ENCODE measurements at places on chromosomes 13 and 19. TPM values are rescaled to one million over a fixed set of nuclear protein-coding genes. Genes with fewer than 3 reads are reported as not detected.

Gene CCDC169
- total RNA-seq: 0.48 TPM

Gene R3HDM4
- total RNA-seq: 49.4 TPM

Gene SYNGR4
- total RNA-seq: not detected

Gene TMEM255B
- total RNA-seq: 27.7 TPM

Gene ATP4B
- total RNA-seq: not detected

Gene PRRG2
- total RNA-seq: 6.4 TPM

Gene RNF113B
- total RNA-seq: not detected
